T-cell (primary cell): ENCODE measurements at places on chromosomes 3 and 15.
A peak's percentile ranks its signal among the peaks of the same experiment; 100 is the strongest.

GRCh38 chr3:157347577-157348303, 88.9 kb upstream of the PTX3 start:
- DNase-seq = no peak

GRCh38 chr3:2154621-2155020, 56.0 kb downstream of the CNTN4 start:
- DNase-seq = no peak

- no peak for DNase-seq
Measured at GRCh38 chr15:71261418-71261817, 146.1 kb downstream of the THSD4 start.

- DNase-seq = no peak
Measured at GRCh38 chr3:29853841-29854397, 573.0 kb downstream of the RBMS3 start.

DNA sequence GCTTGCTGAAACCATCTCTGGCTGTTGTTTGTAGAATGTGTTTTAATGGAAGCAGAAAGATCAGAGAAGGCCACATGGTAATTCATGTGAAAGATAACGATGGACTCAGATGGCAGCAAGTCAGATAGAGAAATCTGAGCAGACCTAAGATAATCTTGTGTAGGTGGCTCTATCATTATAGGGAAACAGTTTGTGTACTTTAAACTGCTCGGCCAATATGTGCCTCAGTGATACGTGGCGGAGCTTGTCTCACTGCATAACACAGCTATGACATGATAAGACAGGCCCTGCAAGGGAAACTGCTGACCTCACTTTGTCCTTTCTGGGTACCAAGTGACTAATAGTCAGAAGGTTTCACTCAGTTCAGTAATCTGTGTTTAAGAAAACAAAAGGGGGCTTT, 51.0 kb downstream of the MME start:
- DNase-seq = no peak

GRCh38 chr3:117743993-117744392, 1034.4 kb downstream of the TUSC7 start:
- no peak for DNase-seq

DNA sequence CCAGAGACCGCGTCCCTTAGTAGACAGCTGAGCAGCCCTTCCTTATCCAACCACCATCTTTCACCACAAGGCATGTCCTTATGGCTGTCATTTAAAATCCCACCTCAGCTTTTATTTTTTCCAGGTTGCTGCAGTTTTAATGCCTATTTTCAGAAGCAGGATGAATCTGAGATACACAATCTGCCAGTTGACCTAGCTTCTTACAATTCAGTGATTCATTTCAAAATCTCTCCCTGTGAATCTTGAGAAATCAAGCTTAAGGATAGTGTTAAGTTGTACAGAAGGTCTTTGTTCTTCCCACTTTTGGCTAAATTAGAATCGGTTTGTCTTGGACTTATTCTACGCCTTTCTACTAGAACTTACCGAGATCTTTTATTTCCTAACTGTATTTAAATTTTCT, 522.3 kb upstream of the CFAP20DC start:
- no peak for DNase-seq

GRCh38 chr15:29651476-29652233, 170.6 kb downstream of the TJP1 start:
- no peak for DNase-seq

DNA sequence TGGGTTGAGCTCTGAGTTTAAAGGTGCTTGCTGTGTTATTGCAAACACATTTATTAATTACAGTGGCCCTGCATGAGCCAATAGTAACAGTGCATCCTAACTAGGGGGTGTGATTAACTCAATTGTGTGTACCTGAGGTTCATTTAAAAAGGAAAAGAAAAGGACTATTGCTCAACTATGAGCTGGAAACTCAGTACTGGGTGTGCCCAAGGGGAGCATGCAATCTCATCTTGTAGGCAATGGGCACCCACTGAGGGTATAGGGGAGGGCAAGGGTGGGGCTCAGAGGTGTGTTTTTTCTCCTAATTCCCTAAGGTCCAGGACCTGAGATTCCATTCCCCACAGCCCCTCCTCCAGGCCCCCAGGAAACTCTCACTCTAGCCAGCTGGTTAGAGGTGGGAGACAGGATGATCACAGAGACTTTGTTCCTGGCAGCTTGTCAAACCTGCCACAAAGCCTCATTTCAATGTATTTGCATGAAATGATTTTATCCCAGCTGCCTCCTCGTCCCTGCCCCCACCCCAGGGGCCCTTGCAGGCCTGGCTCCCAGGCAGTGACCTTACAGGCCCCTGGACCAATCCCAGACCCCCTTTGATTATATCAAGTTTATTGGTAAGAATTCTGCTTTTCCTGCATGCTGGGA, 220.7 kb downstream of the TBC1D2B start:
- no peak for DNase-seq

DNA sequence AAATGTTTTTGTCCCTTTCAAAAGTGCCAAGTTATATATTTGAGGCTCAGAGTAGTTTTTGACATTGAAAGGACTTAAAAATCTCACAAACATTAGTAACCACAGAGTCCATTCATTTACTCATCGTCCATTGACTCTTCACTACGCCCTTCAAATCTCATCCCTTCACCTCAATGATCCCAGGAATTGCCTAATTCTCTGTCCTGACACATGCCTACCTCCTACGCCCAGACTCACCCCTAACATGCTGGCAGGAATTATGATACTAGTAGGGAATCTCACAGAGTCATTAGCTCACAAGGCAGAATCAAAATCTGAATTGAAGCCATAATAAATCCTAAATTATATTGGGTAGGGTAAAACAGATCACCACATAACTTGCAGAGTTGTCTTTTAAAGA, 410.1 kb downstream of the RAP2B start:
- DNase-seq = no peak

DNA sequence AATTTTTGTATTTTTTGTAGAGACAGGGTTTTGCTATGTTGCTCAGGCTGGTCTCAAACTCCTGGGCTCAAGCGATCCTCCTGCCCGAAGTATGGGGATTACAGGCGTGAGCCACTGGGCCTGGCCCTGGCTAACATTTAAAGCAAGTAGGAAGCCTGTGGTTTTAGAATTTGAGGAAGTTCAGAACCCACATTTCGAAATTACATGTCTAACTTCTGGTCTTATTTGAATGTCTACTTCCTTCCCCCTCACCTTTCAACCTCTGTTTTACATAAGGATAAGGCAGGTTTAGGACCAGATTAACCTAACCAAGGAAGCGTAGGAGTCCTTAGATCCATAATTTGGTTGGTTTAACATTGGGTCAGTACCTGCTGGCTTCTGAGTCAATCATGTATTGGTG, 120.5 kb upstream of the PROK2 start:
- DNase-seq = no peak

GRCh38 chr3:151093905-151094304, 8.4 kb downstream of the MED12L start:
- no peak for DNase-seq

DNA sequence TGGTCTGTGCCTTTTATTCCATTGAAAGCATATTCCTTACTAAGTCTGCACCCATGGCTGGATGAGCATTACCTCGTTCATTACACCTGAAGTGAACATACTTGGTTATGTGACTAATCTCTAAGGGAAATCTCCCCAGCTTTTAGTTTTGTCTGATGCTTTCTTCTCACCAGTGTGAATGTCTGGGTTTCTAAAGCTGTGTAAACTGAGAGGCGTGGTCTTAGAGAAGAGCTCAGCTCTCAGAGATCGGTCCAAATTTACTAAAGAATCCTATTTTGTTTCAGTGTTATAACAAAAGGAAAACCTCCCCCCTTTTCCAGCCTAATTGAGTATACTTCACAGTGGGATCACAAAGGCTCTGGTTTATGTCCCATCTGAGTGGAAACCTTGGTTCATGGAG, 352.3 kb downstream of the PTPRG start:
- DNase-seq = no peak

- no peak for DNase-seq
Measured at GRCh38 chr3:107458871-107459270, 63.9 kb upstream of the BBX start.

GRCh38 chr3:155704061-155704460, 40.8 kb downstream of the PLCH1 start:
- DNase-seq = no peak

GRCh38 chr15:80234883-80235282, 17.1 kb downstream of the CTXND1 start:
- DNase-seq = peak; percentile 22

- DNase-seq = no peak
Measured at GRCh38 chr3:128801779-128802380, 75.9 kb downstream of the RAB7A start.

DNA sequence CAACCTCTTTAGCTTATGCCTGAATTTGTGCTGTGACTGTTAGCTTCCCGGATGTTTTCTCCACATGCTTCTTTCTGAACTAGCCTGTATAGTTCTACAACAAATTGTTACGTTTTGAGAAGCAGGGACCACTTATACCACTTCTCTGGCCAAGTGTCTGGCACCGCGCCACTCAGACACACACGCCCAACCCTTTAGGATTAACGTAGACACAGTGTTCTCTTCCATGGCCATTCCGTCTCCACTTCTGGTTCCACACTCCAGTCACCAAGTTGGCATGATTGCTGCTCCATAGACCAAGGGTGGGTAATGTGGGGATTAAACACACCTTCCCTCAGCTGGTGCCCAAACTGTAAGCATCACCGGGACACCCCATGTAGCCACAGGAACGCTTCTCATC, 755 bp upstream of the TMEM108 start:
- DNase-seq = no peak

- no peak for DNase-seq
Measured at GRCh38 chr15:101068523-101068960, 149.4 kb downstream of the LRRK1 start.

- DNase-seq = no peak
Measured at GRCh38 chr3:126995926-126996512, 13.1 kb downstream of the PLXNA1 start.
